ENCODE measurements at places on chromosomes 16 and 17.

DNA sequence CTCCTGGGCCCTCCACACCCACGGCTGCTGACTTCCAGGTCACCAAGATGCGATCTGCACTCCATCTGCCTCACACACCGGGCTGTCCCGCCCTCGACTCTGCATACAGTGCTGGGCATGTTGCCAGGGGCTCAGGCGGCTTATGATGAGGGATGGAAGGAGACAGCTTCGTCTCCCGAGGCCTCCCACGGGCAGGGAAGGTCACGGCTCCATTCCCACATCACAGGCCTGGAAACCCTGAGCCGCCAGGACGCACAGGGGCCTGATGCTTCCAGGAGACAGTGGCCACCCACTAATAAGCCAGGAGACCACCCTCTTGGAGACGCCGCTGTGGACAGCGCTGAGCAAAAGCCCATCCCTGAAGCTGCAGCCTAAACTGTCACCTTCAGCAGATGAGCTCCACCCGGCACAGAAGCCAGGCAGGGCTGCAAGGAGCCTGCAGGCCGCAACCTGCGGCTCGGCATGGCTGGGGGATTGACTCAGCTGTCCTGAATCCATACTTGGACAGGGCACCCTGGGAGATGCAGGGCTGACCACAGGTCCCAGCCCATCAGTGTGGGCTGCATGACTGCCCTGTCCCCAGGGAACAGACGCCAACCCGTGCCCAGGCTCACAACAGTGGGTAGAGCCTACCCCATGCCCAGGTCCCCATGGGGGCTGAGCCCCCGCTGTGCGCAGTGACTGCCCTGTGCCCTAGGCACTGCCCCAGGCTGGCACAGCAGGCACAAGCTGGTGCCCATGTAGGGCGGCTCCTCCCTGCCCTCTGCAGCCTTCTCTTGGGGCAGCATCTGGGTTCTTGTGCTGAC, 34.4 kb downstream of the SLC7A5 start:
- DNase-seq: no peak

GRCh38 chr16:57244463-57244766, 644 bp upstream of the ARL2BP start:
- no peak for DNase-seq

DNA sequence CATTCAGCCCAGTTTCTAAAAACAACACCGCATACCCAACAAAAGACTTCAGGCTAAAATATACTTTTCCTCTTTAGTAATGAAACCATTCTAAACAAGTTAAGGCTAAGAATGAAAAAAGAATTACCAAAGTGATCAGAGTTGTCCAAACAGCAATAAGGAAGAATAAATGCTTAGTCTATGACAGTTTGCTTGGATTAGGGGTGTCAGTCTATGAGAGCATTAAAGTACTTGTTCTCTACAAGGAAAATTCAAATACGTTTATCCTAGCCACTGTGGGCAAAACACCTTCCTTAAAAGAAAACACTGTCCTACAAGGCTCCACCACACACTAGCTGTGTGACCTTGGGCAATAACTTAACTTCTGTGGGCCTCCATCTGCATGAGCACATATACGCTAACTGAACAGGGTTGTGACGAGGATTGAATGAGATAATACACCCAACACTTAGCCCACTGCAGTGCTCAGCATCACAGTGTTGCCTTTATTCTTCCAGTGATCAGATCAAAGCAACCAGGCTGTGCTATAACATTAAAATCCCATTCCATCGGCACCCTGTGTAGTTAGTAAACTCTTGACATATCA, 53.6 kb downstream of the TEX2 start:
- no peak for DNase-seq

GRCh38 chr17:60491771-60492170, 34.3 kb downstream of the APPBP2 start:
- no peak for DNase-seq

DNA sequence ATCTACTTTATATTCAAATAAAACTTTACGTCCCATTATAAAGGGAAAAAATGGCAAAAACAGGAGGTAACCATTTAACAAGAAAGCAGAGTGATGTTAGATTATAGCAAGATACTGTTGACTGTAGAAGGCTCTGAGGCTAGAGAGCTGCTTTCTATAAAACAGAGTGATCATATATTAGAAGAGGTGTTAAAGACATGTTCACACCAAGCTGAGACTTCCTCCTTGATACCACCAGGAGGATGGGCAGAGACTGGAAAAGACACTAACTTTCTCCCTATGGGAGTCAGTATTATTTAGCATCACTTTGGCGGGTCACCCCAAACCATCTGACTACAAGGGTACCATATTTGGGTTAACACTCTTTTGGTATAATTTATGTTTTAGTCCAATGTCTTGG, 687 bp upstream of the CIITA start:
- DNase-seq: no peak

- DNase-seq: no peak
Observed at GRCh38 chr17:38601539-38602351, 4.0 kb downstream of the SRCIN1 start.

- no peak for DNase-seq
Observed at GRCh38 chr17:15777717-15778116, 45.6 kb downstream of the TBC1D26 start.

GRCh38 chr16:8622315-8622656, 788 bp downstream of the METTL22 start:
- DNase-seq: no peak

DNA sequence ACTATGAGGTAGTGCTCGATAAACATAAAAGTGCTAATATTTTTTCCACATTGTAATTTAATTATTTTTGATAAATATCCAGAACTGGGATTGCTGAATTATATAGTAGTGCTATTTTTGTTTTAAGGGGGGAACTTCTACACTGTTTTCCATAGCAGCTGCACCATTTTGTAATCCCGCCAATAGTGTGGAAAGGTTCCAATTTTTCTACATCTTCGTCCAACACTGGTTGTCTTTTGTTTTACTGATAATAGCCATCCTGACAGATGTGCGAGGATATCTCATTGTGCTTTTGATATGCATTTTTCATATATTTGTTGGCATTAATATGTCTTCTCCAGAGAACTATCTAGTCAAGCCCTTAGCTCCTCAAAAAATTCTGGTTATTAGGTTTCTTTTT, 259.6 kb upstream of the KCNJ16 start:
- DNase-seq: no peak

GRCh38 chr17:58576679-58577367, 62.4 kb upstream of the MTMR4 start:
- no peak for DNase-seq

GRCh38 chr16:6837722-6838121, 494.9 kb upstream of the RBFOX1 start:
- DNase-seq: no peak

DNA sequence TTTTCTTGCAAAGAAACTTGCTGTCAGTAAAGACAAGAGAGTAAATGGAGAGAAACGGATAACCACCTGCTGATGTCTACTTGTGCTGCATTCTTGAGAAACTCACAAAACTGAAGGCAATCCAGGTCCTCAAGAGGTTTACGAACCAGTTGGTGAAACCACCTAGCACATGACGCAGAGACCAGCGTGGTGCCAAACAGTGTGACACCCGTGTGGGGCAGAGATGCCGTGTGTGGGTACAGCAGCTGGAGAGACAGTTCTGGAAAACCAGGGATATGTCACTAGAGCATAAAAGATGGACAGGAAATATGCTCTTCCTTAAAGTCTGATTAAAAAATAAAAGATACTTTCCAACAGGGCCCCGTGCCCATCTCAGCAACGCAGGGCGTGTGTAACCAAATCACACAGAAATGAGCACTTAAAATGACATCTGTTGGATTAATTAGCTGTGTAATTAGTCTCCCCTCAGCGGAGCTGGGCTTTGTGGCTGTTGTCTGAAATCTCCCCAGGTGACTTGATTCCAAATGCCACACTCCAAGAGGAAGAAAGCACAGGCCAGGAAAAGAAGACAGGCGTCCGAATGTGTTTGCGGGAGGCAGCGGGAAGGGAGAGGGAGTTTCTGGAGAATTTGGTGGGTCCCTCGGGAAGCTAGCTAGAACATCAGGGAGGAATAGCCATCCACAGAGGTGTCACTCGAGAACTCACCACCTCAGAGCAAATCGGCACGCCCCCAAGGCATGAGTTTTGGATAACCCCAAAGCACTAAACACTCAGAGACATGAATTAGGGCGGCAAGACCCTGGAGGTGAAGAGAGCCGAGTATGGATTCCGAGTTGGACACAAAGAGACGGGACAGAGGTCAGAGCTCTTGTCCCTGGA, 109.8 kb downstream of the ZFHX3 start:
- no peak for DNase-seq

- DNase-seq: peak; percentile 67
Observed at GRCh38 chr16:2513405-2514332, at the start of gene ATP6V0C. TSS of gene ATP6V0C (plus strand) at chr16:2513952. CDS start at chr16:2514104, 152 bp downstream.

DNA sequence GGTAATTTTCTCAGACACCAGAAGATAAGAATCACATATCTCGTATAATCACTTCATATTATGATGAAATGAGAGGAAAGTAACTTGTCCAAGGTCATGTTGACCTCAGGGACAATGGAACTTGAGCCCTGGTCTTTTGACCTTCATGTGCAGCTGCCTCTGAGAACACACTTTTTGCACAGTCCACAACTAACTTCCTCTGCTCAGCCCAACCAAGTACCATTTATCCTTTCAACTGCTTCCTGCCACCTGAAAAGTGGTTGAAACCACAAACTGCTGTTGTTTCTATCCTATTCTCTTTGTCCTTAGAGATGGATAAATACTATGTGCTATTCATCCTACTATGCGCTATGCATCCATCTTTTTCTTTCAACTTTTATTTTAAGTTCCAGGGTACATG, 2.3 kb upstream of the CCL1 start:
- no peak for DNase-seq

GRCh38 chr17:2292100-2292499, 11.5 kb downstream of the SMG6 start:
- no peak for DNase-seq

DNA sequence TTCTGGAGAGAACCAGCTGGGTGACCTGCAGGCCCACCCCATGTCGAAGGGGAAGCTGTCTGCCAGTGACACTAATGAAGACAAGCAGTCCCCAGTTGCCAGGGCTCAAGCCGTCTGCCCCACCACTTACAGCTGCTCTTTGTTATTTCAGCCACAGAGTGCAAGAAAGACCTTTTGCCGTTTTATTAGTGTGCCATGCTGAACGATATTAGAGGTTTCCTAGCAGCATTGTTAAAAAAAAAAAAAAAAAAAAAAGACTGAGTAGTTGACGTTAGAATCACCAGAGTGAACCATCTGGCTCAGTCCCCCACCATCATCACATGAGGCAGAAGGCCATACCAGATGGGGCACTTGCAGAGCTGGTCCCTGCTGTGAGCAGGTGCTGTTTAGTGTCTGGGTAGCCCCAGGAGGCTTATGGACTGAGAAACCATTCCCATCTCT, 26.5 kb upstream of the SLC39A11 start:
- peak; percentile 70 for DNase-seq

DNA sequence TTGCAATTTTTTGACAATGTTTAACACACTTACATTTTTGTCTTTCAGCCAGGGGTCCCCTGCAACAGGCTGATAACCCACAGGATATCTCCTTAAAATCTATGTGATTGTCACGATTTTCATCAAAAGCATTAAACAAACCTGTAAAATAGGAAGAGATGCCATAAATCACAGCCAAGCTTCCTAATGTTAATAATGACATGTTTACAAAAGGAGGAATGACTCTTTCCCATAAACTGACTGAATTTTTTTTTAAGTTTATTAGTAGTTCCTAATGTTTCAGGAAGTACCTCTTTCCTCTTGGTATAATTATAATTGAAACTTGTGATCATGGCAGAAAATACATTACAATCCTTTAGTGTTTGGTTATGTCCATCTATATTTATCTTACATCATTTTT, 119.6 kb downstream of the CA4 start:
- no peak for DNase-seq

GRCh38 chr17:79424471-79425185, 186.2 kb downstream of the RBFOX3 start:
- no peak for DNase-seq

- no peak for DNase-seq
Observed at GRCh38 chr16:75385507-75386152, 47.7 kb downstream of the CFDP1 start.

DNA sequence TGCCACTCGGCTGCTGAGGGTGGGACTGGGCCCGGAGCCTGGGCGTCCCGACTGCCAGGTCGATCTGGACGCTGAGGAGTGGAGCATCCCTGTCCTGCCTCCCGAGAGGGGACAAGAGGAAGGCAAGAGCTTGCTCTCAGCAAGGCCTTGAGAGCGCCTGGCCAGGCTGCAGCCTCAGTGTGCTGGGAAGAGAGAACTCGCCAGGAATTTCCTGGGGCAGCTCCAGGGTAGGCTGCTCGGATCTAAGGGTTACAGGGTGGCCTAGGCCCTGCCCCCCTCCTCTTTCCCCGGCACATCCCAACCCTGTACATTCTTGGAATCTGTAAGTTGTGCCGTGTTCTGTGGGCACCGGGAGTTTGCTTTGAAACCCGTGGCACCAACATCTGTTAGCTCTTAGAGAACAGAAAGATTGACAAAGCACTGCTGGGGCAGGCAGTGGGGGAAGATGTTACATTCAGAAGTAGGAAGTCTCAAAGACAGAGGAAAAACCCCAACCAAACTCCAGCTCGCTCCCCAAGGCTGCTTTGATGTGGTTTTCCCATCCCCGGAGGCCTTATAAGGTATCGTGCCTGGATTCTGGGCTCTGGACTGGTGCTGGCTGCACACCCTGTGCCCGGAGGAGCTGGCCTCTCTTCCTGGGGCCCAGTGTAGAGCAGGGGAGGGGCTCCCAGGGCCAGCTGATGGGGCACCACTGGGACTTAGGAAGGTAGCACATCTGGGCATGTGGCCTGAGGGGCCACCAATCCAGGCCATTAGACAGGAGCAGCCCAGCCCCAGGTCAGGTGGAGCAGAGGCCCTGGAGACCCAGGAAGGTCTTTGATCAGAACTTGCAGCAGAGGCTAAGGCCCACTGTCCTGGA, 55.2 kb downstream of the NKD1 start:
- no peak for DNase-seq

DNA sequence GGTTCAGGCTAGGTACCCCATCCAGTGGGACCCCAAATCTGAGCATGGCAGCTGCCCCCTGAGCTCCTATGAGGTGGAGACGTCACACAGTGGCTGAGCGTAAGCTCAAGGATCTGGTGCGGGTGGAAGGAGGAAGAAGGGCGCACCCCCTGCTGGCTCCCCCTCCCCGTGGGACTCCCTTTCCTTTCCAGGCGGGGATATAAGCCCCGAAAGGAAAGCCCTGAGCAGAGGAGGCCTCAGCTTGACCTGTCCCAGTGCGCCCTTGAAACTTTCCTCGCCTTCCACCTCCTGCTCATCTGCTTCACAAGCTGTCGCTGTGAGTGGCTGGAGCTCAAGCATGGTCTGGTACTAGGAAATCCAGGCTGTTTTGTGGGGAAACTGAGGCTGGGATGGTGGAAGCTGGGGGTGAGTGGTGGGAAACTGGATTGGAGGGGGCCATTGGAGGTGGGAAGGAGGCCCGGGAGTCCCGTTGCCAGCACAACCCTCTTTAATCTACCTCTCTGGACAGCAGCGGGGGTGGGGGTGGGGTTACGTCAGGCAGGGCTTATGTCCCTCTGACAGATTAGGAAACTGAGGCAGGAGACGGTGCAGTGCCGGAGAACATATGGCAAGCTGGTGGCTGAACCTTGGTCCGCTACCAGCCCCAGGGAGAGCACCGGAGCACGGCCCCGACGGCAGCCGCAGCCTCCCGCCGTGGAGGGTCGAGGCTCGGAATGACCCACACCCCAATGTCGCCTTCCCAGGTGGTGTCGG, 92.3 kb upstream of the TMEM97 start:
- DNase-seq: no peak

GRCh38 chr16:13919330-13919682, 648 bp upstream of the ERCC4 start:
- no peak for DNase-seq

Data from cerebellar nuclear complex (tissue), 1 donor.